Placental epithelial cell (primary cell): ENCODE measurements at places on chromosomes 5 and 9. TPM values are rescaled to one million over a fixed set of nuclear protein-coding genes. Genes with fewer than 3 reads are reported as not detected.

The GDNF gene
- total RNA-seq: under 0.01 and 1.2 TPM in 2 replicates

The SLC46A2 gene
- total RNA-seq: not detected in 2 replicates

The DIPK1B gene
- total RNA-seq: 0.39 TPM in 1 of 2 replicates, not detected in the other

The CCIN gene
- 3.7 and 3.9 TPM in 2 replicates for total RNA-seq

The FOXD4L3 gene
- 0.39 and 0.43 TPM in 2 replicates for total RNA-seq

The ADGRD2 gene
- not detected in 2 replicates for total RNA-seq

The ARHGEF37 gene
- 3.7 and 5.1 TPM in 2 replicates for total RNA-seq

The PCDHGB2 gene
- total RNA-seq: 0.33 and 2.4 TPM in 2 replicates

The PCA3 gene
- 0.39 TPM in 1 of 2 replicates, not detected in the other for total RNA-seq

The PCDHAC2 gene
- 0.39 TPM in 1 of 2 replicates, not detected in the other for total RNA-seq

The CCL27 gene
- not detected in 2 replicates for total RNA-seq

The OR1Q1 gene
- total RNA-seq: not detected in 2 replicates

The SHISAL2B gene
- not detected in 2 replicates for total RNA-seq

The PDZD2 gene
- total RNA-seq: under 0.01 TPM in 1 of 2 replicates, not detected in the other

The HCN1 gene
- total RNA-seq: under 0.01 TPM in 1 of 2 replicates, not detected in the other

The PFN3 gene
- total RNA-seq: not detected in 2 replicates
